WTC11 (cell line): ENCODE measurements at places on chromosomes 3 and 15. TPM values are rescaled to one million over a fixed set of nuclear protein-coding genes. Genes with fewer than 3 reads are reported as not detected.

ATP13A5 gene
- not detected in 3 replicates for total RNA-seq

CCDC39 gene
- total RNA-seq: 0.44 to 0.98 TPM in 2 of 3 replicates, not detected in the other

ANKRD63 gene
- total RNA-seq: 1.2 to 1.7 TPM (median 1.4 TPM) in 3 replicates

HES1 gene
- total RNA-seq: 28.4 to 65.9 TPM (median 62.3 TPM) in 3 replicates

CACNA2D3 gene
- 4.0 to 5.0 TPM (median 4.9 TPM) in 3 replicates for total RNA-seq

REC114 gene
- not detected in 3 replicates for total RNA-seq

STAB1 gene
- 1.9 to 2.6 TPM (median 2.1 TPM) in 3 replicates for total RNA-seq

EPHB1 gene
- 7.0 to 9.9 TPM (median 8.2 TPM) in 3 replicates for total RNA-seq

FEZF2 gene
- not detected in 3 replicates for total RNA-seq

NMNAT3 gene
- total RNA-seq: 3.5 to 4.9 TPM (median 4.6 TPM) in 3 replicates

C3orf49 gene
- not detected in 3 replicates for total RNA-seq

PFN2 gene
- total RNA-seq: 158 to 174 TPM (median 161 TPM) in 3 replicates

CHAC1 gene
- 17.2 to 31.0 TPM (median 17.7 TPM) in 3 replicates for total RNA-seq

AP3S2 gene
- total RNA-seq: 35.7 to 40.0 TPM (median 36.7 TPM) in 3 replicates

SLC35G2 gene
- 3.3 to 3.6 TPM (median 3.6 TPM) in 3 replicates for total RNA-seq
